ENCODE measurements at places on chromosomes 12 and 14. TPM values are rescaled to one million over a fixed set of nuclear protein-coding genes. Genes with fewer than 3 reads are reported as not detected.

DAO gene
- not detected for total RNA-seq

RPGRIP1 gene
- total RNA-seq, result not detected

ASIC1 gene
- not detected for total RNA-seq

DEPDC4 gene
- total RNA-seq, result 1.2 TPM

PMEL gene
- total RNA-seq, result 0.40 TPM

STAC3 gene
- total RNA-seq, result 2.5 TPM

FIGNL2 gene
- total RNA-seq, result 0.40 TPM

OR4K14 gene
- total RNA-seq, result not detected

GRCh38 chr12:130743606-130744005, 27.5 kb upstream of the RIMBP2 start:
- H3K27ac ChIP-seq, result no peak overlapping the region
- no peaks in the 10 kb centered on the region for H3K36me3 ChIP-seq
- no peak for DNase-seq
- peaks cover 6% of the 10 kb centered on the region for H3K4me1 ChIP-seq

GRCh38 chr14:105064001-105064400, 1.2 kb downstream of the GPR132 start:
- H3K4me1 ChIP-seq, result peaks cover 57% of the 10 kb centered on the region
- no peaks in the 10 kb centered on the region for H3K27me3 ChIP-seq
- DNase-seq, result no peak
- peak overlapping the region; percentile 98 for H3K27ac ChIP-seq
- peak overlapping the region; percentile 99 for H3K4me3 ChIP-seq
- no peaks in the 10 kb centered on the region for H3K36me3 ChIP-seq

DNA sequence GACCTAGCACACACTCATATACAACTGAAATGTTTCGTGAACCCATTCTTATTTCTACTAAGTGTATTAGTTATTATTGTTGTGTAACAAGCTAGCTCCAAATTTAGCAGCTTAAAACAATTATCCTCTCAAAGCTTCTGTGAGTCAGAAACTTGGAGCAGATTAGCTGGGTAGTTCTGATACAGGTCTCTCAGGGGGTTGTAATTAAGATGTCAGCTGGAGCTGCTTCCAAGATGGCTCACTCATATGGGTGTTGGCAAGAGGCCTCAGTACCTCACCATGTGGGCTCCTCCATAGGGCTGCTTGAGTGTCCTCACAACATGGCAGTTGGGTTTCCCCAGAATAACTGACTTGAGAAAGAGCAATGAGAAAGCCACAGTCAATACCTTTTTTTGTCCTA, 9.8 kb downstream of the GPR135 start:
- DNase-seq, result no peak
- no peak overlapping the region for H3K4me3 ChIP-seq
- no peaks in the 10 kb centered on the region for H3K27me3 ChIP-seq
- no peak overlapping the region for H3K27ac ChIP-seq
- no peaks in the 10 kb centered on the region for H3K4me1 ChIP-seq

GRCh38 chr14:48250575-48250974, 575.2 kb upstream of the MDGA2 start:
- no peak overlapping the region for H3K27ac ChIP-seq
- H3K4me3 ChIP-seq, result no peak overlapping the region

DNA sequence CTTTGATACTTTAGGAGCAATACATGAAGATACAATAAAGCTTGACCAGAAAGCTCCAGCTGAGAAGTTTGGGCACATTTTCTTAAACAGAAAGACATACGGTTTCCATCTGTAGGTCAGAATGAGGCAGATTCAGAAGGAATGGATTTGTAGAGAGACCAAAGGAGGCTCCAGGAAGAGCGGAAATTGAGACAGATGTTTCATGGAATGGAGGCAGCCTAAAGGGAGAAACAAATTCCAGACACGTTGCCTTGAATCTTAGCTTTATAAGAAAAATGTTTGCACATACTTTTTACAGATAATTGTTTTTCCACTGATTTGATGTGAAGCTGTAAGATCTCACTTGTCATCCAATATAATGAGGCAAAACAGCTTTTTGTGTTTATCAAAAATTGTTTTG, 24.8 kb downstream of the EPYC start:
- H3K4me1 ChIP-seq, result no peaks in the 10 kb centered on the region
- H3K27me3 ChIP-seq, result peaks cover 2% of the 10 kb centered on the region
- no peak for DNase-seq
- H3K27ac ChIP-seq, result no peak overlapping the region

DNA sequence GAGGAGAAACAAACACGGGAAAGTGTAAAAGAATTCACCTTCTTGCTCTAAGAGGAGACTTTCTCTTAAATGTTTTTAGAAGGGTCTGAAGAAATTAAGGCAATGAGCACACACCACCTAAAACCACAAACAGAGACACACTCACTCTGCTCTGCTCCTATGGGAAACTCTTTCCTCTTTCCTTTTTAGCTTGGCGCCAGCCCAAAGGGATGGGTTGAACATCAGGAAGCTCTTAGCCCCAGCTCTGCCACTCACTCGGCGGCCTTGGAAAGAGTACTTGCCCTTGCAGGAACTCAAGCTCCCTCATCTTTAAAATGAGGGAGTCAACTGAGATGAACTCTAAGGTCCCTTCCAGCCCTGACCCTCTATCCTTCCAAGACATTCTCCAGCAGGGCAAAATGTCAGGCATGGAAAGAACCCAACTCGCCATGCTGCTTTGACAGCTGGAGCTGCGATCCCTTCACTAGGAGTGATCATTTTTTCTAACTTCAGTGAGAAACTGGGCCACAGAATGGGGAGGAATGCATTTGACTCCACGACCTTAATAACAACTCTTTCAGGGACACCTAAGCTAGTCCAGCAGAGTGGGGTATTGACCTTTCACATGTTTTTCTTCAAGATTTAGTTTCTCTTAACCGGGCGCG, 980 bp upstream of the RNASE8 start:
- no peak overlapping the region for H3K27ac ChIP-seq
- H3K4me1 ChIP-seq, result no peaks in the 10 kb centered on the region
- H3K36me3 ChIP-seq, result no peaks in the 10 kb centered on the region
- DNase-seq, result no peak
- H3K4me3 ChIP-seq, result no peak overlapping the region
- H3K27me3 ChIP-seq, result peaks cover 12% of the 10 kb centered on the region

- no peak overlapping the region for H3K4me3 ChIP-seq
- no peaks in the 10 kb centered on the region for H3K27me3 ChIP-seq
- no peak overlapping the region for H3K27ac ChIP-seq
- no peaks in the 10 kb centered on the region for H3K36me3 ChIP-seq
These were observed 6.8 kb downstream of the TSPAN9 start for GRCh38 chr12:3083921-3084347.

DNA sequence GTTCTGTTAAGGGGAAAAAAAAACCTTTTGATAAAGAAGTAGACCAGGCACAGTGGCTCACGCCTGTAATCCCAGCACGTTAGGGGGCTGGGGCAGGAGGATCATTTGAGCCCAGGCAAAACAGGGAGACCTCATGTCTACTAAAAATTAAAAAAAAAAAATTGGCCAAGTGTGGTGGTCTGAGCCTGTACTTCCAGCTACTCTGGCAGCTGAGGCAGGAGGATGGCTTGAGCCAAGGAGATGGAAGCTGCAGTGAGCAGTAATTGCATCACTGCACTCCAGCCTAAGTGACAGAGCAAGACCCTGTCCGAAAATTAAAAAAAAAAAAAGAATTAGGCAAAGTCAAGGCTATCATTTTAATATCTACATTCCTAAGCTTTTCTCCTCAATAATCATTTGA, 124.8 kb upstream of the CPM start:
- H3K27me3 ChIP-seq, result peaks cover 14% of the 10 kb centered on the region
- H3K4me3 ChIP-seq, result no peak overlapping the region
- H3K27ac ChIP-seq, result no peak overlapping the region
- peaks cover 6% of the 10 kb centered on the region for H3K4me1 ChIP-seq

DNA sequence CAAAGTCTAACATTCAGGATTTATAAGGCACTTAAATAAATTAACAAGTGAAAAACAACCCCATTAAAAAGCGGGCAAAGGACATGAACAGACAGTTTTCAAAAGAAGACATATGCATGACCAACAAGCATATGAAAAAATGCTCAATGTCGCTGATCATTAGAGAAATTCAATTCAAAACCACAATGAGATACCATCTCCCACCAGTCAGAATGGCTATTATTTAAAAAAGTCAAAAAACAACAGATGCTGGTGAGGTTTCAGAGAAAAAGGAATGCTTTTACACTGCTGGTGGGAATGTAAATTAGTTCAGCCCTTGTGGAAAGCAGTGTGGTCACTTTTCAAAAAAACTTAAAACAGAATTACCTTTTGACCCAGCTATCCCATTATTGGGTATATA, 60.7 kb upstream of the BDKRB2 start:
- no peaks in the 10 kb centered on the region for H3K36me3 ChIP-seq
- H3K4me1 ChIP-seq, result no peaks in the 10 kb centered on the region
- no peak overlapping the region for H3K27ac ChIP-seq
- peaks cover 35% of the 10 kb centered on the region for H3K27me3 ChIP-seq
- no peak overlapping the region for H3K4me3 ChIP-seq
- no peak for DNase-seq

GRCh38 chr12:116657921-116658495, 79.9 kb downstream of the SPRING1 start:
- DNase-seq, result no peak
- peaks cover 34% of the 10 kb centered on the region for H3K27me3 ChIP-seq
- no peaks in the 10 kb centered on the region for H3K36me3 ChIP-seq
- no peak overlapping the region for H3K27ac ChIP-seq
- H3K4me3 ChIP-seq, result no peak overlapping the region
- no peaks in the 10 kb centered on the region for H3K4me1 ChIP-seq

- no peaks in the 10 kb centered on the region for H3K36me3 ChIP-seq
- DNase-seq, result no peak
- peaks cover 16% of the 10 kb centered on the region for H3K27me3 ChIP-seq
- H3K4me3 ChIP-seq, result no peak overlapping the region
- no peaks in the 10 kb centered on the region for H3K4me1 ChIP-seq
These were observed 18.1 kb upstream of the GSG1 start for GRCh38 chr12:13121568-13121967.

DNA sequence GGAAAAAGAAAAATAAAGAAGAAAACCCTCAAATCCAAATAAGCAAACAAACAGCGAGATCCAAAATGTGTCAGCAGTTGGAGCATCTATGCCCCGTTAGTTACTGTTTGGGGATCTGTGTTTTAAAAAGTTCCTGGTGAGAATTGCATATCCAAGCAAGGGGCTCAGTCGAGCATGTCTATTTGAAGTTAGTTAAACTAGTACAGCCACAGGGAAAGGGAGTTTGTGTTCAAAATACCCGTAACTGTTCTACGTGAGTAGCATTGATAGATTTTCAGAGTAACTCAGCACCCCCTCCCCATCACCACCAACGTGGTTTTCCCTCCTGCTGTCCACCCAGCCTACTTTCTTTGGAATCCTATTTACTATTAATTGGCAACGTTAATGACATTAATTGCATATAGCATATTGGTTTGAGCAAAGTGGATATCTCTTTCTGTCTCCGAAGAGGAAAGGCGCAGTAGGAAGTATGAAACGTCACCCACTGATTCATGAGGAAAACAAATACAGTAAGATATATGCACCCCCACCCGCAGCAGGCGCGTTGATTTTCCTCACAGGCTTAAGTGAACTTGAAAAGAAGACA, 1.5 kb downstream of the NPAS3 start:
- H3K27ac ChIP-seq, result no peak overlapping the region
- peaks cover 11% of the 10 kb centered on the region for H3K36me3 ChIP-seq
- peaks cover 9% of the 10 kb centered on the region for H3K4me1 ChIP-seq
- DNase-seq, result no peak
- peaks cover 52% of the 10 kb centered on the region for H3K27me3 ChIP-seq
- peak overlapping the region; percentile 65 for H3K4me3 ChIP-seq

DNA sequence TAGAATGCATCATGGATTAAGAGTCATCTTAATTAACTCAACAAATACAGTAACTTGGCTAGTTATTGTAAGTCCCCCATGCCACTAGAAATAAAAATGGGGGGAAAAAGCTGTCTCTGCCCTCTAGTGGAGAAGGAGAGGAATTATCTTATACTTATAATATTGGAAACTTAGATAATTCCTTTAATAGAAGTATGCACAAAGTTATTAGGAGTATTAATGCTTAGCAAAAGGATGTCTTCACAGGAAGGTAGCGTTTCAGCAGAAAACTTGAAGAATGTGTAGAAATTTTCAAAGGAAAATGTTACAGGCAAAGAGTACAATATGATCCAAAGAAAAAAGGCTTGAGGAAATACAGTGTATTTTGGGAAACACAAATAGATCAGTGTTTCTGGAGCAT, 19.8 kb downstream of the OR5AU1 start:
- no peaks in the 10 kb centered on the region for H3K4me1 ChIP-seq
- H3K4me3 ChIP-seq, result no peak overlapping the region
- no peaks in the 10 kb centered on the region for H3K27me3 ChIP-seq
- H3K27ac ChIP-seq, result no peak overlapping the region
- DNase-seq, result no peak

GRCh38 chr12:50984586-50985298, 32.4 kb downstream of the HIGD1C start:
- no peak overlapping the region for H3K27ac ChIP-seq
- no peak overlapping the region for H3K4me3 ChIP-seq
- peaks cover 13% of the 10 kb centered on the region for H3K36me3 ChIP-seq
- no peak for DNase-seq

GRCh38 chr14:95577067-95577800, 42.4 kb downstream of the GLRX5 start:
- H3K27me3 ChIP-seq, result peaks cover 18% of the 10 kb centered on the region
- no peak overlapping the region for H3K4me3 ChIP-seq

- H3K36me3 ChIP-seq, result peaks cover 52% of the 10 kb centered on the region
- H3K27ac ChIP-seq, result peak overlapping the region; percentile 97
- no peaks in the 10 kb centered on the region for H3K27me3 ChIP-seq
- H3K4me1 ChIP-seq, result peaks cover 40% of the 10 kb centered on the region
- peak; percentile 70 for DNase-seq
These were observed 1.2 kb downstream of the HNRNPC start for GRCh38 chr14:21267886-21268616.

GRCh38 chr12:41224066-41224465, 35.9 kb downstream of the PDZRN4 start:
- peaks cover 3% of the 10 kb centered on the region for H3K4me1 ChIP-seq
- no peaks in the 10 kb centered on the region for H3K27me3 ChIP-seq
- no peak overlapping the region for H3K4me3 ChIP-seq
- no peak overlapping the region for H3K27ac ChIP-seq
- no peaks in the 10 kb centered on the region for H3K36me3 ChIP-seq

- peaks cover 15% of the 10 kb centered on the region for H3K4me1 ChIP-seq
- no peak overlapping the region for H3K4me3 ChIP-seq
- peaks cover 4% of the 10 kb centered on the region for H3K36me3 ChIP-seq
- H3K27ac ChIP-seq, result no peak overlapping the region
- no peak for DNase-seq
These were observed 1152.3 kb downstream of the BCL11B start for GRCh38 chr14:98119739-98120138.
